Inflammatory macrophage treated with lipopolysaccharide for 1 hour (primary cell): ENCODE measurements at places on chromosomes 12 and 14.

- peak; percentile 48 for DNase-seq
Measured at GRCh38 chr14:81303258-81303935, 82.6 kb upstream of the GTF2A1 start.

DNA sequence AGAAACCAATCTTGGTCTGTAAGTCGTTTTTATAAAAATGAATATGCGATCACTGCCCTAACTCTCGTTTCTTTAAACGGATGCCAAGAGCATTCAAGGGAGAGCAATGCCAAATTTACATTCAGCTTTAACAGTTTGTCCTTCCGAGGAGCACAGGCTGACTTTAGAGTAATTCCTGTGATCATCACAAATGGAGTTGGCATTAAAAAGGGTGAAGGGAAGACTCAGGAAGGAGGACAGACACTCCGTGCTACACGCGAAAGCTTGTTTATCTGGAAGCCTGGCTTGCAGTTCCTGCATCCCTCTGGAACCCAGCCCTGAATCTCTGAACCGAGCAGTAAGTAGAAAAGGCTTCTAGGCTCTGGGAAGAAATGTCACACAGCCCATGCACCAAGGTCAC is 78.4 kb downstream of the PAPOLA start:
- DNase-seq = no peak

GRCh38 chr14:90842726-90843125 is 26.5 kb upstream of the TTC7B start:
- DNase-seq = peak; percentile 67

DNA sequence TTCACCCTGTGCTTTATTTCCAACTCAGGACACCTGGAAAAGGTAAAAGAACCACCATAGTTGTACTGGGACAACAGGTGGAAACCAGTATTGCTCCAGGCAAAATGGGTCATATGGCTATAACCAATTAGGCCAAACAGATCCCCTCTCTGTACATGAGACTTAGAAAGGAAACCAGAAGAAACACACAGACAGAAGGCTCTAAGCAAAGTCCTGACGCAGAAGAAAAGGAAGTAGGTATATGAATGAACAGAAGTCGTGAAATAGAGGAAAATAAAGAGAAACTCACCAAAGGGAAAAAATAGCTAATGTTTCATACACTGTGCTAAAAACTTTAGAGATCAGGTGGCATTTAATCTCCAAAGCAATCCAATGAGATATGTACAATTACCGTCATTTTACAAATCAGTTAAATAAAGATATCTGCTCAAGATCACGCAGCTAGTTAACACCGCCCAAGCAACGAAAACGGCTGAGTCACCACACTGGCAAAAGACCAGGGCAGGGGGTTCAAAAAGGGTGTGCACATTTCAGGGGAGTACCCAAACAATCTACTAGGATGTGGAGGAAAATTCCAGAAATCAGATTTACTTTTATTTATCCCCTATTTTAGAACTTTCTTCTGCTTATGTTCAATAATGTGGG is 82.3 kb downstream of the ITPR2 start:
- peak; percentile 34 for DNase-seq

DNA sequence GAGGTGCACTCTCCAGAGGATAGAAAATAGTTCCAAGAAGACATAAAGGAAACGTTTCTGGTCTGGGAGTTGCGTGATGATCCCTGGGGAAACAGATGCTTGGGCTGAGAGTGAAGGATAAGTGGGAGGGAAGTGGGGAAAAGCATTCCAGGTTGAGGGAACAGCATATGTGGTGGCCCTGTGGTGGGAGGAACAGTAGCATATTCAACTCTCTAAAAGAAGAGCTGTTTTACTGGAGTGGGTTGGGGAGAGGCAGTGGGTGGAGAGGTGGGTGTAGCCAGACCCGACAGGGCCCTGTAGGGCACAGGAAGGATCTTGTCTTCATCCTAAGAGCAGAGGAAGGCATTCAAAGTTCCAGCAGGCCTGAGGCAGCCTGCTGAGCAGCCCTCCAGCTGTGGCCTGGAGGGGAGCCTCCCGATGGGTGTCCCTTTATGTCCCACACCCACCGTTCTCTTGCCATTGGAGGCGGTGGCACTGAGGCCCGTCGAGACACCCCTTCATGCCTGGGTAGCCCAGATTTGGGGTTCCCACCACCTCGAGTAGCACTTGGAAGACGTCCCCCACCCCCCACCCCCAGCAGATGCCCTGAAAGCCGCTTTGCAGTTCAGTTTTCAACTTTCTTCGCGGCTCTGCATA is 310.5 kb upstream of the FKBP4 start:
- DNase-seq = no peak

GRCh38 chr14:93991212-93991611 is 5.9 kb upstream of the CCDC197 start:
- no peak for DNase-seq

GRCh38 chr12:114744691-114745090 is 60.7 kb upstream of the TBX3 start:
- DNase-seq = no peak

GRCh38 chr12:9404469-9405260 is 196.5 kb upstream of the PZP start:
- DNase-seq = no peak

GRCh38 chr12:73833746-73834145 is 703.9 kb upstream of the ATXN7L3B start:
- DNase-seq = no peak

DNA sequence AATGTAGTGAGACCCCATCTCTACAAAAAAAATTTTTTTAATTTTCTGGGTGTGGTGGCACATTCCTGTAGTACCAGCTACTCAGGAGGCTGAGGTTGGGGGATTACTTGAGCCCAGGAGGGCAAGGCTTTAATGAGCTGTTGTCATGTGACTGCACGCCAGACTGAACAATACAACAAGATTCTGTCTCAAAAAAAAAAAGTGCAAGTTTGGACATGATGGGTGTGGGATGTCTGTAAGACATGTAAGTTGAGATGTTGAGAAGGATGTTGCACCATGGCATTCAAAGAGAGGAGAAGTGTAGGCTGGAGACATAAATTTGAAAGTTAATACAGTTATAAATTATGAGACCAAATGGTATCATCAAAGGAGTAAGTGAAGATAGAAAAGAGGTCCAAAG is 23.5 kb downstream of the YEATS4 start:
- no peak for DNase-seq

DNA sequence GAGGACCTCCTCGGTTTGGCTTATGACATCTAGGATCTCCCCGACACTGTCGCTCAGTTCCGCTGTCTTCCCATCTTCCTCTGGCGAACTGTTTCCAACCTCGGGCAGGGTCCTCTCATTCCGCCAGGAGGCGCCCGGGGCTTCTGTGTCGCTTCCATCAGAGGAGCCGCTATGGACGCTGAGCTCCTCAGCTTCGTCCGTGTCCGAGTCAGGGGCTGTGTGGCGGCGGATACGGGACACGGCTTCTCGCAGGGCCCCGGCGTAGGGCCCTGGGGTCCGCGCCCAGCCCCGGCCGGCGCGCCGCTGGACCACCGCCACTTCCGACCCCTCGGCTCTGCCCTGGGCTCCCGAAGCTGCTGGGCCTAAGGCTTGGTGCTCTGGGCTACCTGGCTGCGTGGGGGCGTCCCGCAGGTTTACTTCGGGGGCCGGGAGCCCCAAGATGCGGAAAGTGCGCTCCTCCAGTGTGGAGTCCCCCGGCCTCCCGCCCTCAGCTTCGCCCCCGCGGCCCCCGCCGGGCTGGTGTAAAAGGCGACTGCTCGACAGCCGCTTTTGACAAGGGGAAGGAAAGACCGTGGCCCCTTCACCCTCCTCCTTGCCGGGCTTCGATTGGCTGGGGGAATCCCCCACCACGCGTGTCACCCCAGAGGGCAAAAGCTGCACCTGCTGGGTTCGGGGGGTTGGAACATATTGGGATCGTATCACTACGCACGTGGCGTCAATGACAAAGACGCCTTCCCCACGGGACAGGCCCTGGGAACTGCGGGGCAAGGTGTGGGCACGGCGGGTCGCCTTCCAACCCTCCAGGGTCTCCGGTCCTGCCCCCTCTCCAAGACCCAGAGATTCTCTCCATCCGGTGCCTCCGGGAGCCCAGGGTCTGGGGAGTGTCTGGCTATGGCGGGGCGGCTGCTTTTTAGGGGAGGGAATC is 2.1 kb downstream of the DDN start:
- peak; percentile 78 for DNase-seq

DNA sequence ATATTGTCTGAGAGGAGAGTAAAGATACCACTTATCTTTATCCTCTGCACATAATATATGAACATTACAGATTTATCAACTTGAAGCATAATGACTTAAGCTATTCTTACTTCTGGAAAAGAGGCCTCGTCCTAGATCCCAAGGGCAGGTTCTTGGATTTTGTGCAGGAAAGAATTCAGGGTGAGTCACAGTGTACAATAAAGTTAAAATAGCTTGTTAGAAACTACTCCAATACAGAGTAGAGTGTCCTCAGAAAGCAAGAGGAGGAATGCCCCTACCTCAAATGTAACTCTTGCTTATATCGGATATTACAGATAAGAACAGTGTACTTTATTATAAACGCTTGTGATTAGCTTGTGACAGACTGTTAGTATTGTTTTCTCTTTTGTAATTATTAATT is 41.9 kb upstream of the ABCC9 start:
- DNase-seq = no peak

GRCh38 chr12:55788546-55788945 is 29.0 kb downstream of the SARNP start:
- DNase-seq = no peak

- DNase-seq = no peak
Measured at GRCh38 chr12:57838594-57839302, 7.8 kb downstream of the CTDSP2 start.

GRCh38 chr12:19894050-19894449 is 454.8 kb downstream of the AEBP2 start:
- DNase-seq = peak; percentile 77

DNA sequence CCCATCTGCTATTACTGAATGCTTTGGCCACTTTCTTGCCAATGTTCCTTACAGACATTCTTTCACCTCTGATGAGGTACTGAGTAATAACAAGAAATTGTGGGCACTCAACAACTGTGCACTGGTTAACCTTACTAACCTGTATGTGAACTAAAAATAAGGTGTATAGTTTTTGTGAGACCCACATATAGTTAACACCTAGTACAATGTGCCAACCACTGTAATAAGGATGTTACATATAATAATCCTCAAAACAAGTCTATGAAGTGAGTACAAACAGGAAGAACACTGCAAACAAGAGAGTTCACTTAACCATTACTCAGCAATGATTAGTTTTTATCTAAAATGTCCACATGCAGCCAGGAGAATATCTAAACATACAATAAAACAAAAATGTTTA is 4.5 kb downstream of the DDHD1 start:
- no peak for DNase-seq

GRCh38 chr12:44875954-44876543 is at the start of gene NELL2:
NELL2 (minus strand) TSS chr12:44876315; CDS start chr12:44875869, 446 bp downstream.
- no peak for DNase-seq
